Liver (tissue), 10 donors: ENCODE measurements at places on chromosomes 16 and 17.

DNA sequence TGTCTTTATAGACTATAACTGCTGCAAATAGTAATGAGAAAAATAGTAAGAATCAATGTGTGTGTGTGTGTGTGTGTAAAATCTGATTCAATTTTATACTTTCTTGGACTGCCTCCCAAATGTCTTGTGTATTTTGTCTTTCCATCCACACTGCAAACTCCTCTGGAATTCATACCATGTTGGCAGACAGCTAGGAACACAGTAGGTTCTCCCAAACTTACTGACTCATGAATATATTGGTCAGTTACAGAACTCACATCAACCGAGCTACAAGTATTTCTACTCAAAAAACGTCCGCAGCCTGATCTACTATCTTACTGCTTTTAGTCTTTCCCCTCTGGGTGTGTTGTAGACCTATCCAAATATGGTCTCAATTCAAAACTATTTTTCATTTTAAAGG, 542.7 kb upstream of the PSMD7 start:
- no peak for DNase-seq
- H3K4me3 ChIP-seq: no peak overlapping the region
- H3K36me3 ChIP-seq: no peaks in the 10 kb centered on the region

- no peaks in the 10 kb centered on the region for H3K4me1 ChIP-seq
- no peaks in the 10 kb centered on the region for H3K27me3 ChIP-seq
- H3K36me3 ChIP-seq: no peaks in the 10 kb centered on the region
- no peak for DNase-seq
Observed at GRCh38 chr16:83397601-83398291, 410.0 kb upstream of the HSBP1 start.

DNA sequence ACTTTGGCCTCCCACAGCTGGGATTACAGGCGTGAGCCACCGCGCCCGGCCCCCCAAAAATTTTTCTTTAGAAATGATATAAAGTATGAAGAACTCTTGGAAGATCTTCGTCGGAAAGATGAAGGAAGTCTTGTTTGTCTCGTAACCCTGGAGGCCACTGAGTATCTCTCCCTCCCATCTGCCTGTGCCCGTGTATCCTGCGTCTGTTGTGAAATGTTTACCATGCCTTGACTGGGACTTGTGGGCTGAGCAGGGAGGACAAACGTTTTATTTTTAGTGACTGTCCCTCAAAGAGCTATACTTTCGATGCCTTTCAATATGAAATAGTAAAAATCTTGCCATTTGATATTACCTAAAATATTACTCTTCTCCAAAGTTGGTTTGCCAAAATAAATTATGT, 121.2 kb downstream of the RPTOR start:
- no peak for DNase-seq
- no peaks in the 10 kb centered on the region for H3K27me3 ChIP-seq
- H3K4me3 ChIP-seq: no peak overlapping the region
- H3K4me1 ChIP-seq: no peaks in the 10 kb centered on the region
- no peak overlapping the region for H3K27ac ChIP-seq

GRCh38 chr16:9497750-9498149, 406.3 kb downstream of the HAPSTR1 start:
- no peaks in the 10 kb centered on the region for H3K27me3 ChIP-seq
- H3K4me3 ChIP-seq: no peak overlapping the region
- no peaks in the 10 kb centered on the region for H3K4me1 ChIP-seq
- no peaks in the 10 kb centered on the region for H3K36me3 ChIP-seq
- DNase-seq: no peak

- no peaks in the 10 kb centered on the region for H3K27me3 ChIP-seq
- H3K27ac ChIP-seq: no peak overlapping the region
- H3K4me3 ChIP-seq: no peak overlapping the region
- H3K4me1 ChIP-seq: no peaks in the 10 kb centered on the region
Observed at GRCh38 chr17:10585529-10585928, 36.1 kb upstream of the MYH2 start.

DNA sequence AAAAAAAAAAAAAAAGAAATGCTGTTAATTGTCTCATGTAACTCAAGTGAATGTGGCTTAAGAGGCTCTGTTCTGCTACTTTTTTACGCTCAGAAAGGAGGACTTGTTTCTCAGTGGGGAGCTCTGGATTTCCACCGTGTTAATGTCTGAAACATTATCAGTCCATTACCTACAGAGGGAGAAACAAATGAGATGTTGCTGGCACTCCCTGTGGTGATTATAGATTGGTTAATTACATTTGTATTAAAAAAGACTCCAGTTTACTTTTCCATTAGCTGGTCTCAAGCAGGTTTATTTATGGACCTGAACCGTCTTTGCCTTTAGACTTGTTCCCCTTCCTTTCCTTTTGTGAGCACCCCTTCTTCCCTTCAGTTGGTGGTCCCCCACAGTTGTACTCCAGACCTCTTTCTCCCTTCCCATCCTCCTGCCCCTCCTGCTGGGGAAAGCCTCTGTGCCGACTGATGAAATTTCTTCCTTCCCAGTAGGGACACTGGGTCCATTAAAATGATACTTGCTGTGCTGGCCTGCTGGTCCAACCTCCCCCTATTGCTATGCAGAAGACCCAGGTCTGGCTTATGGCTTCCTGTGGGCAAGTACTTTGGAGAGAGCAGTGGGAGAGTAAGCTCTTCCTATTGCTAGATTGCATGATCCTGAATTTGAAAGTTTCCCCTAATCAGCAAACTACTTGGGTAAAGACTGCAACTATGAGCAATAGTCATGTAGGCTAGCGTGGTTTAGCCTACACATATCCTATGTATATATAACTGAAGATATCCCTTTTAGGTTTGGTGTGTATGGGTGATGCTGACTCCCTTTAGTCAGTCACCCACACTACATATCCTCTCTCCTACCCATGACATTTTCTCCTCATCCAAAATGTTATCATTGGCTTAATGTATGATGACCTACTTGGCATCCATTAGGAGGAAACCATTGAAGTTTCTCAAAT, 8.1 kb downstream of the CDC6 start:
- DNase-seq: no peak
- no peak overlapping the region for H3K27ac ChIP-seq
- H3K4me3 ChIP-seq: no peak overlapping the region
- no peaks in the 10 kb centered on the region for H3K27me3 ChIP-seq
- H3K36me3 ChIP-seq: no peaks in the 10 kb centered on the region

GRCh38 chr16:66258916-66259845, 107.3 kb upstream of the CDH5 start:
- no peak overlapping the region for H3K4me3 ChIP-seq
- no peaks in the 10 kb centered on the region for H3K36me3 ChIP-seq
- H3K4me1 ChIP-seq: no peaks in the 10 kb centered on the region
- no peak for DNase-seq
- H3K27ac ChIP-seq: no peak overlapping the region

DNA sequence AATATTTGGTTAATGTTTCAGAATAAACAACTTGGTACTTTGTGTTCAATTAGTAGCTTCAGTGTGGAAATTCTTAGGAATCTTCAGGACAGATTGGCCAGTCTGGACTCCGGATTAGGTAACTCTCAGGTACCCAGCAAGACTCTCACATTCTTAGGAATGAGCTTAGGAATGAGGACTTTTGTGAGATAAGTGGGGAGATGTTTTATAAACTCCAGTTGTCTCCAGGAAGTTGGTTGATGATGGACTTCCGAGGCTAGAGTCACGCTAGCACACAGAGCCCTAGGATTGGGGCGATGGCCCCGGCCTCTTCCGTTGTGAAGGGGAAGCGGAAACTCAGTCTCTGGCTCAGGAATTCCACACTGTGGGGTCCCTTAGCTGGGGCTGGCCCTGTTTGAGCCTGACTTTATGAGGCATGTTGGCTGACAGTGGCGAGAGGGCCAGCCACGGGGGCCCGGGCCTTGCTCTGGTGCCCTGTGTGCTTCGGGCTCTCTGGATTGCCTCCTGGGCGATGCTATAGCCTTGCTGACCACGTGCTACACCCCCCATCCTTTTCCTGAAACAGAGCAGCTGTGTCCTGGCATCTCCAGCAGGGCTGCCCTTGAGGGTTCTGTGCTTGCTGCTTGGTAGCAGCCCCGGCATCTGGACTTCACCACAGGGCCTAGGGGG, 32.4 kb downstream of the RAB11FIP3 start:
- no peaks in the 10 kb centered on the region for H3K27me3 ChIP-seq
- no peak overlapping the region for H3K4me3 ChIP-seq
- peaks cover 15% of the 10 kb centered on the region for H3K4me1 ChIP-seq
- peak overlapping the region; percentile 57 for H3K27ac ChIP-seq
- no peaks in the 10 kb centered on the region for H3K36me3 ChIP-seq
- DNase-seq: no peak

DNA sequence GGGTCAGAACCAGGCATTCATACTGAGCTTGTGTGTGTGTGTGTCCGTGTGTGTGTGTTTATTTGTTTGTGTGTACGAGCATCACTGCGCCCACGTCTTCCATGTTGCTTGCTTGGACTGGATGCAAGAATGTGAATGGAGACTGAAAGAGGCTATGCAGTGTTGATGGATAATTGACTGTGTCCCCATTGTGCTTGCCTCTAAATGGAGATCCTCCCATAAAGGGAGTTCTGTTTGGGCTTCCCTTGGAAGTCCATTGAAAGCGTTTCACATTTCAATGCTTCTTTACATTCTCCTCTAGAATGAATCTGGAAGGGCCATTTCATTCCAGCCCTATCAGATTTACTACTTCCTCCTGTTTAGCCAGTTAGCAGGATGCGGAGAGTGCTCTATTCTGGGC, 124.0 kb downstream of the GP2 start:
- no peak overlapping the region for H3K27ac ChIP-seq
- no peaks in the 10 kb centered on the region for H3K27me3 ChIP-seq
- no peaks in the 10 kb centered on the region for H3K36me3 ChIP-seq
- H3K4me1 ChIP-seq: no peaks in the 10 kb centered on the region
- no peak for DNase-seq

- no peak for DNase-seq
- peaks cover 3% of the 10 kb centered on the region for H3K4me1 ChIP-seq
- H3K4me3 ChIP-seq: no peak overlapping the region
- H3K27me3 ChIP-seq: no peaks in the 10 kb centered on the region
- H3K27ac ChIP-seq: no peak overlapping the region
Observed at GRCh38 chr16:48317614-48318315, 67.4 kb downstream of the SIAH1 start.
